Activated naive CD4-positive, alpha-beta T cell treated with anti-CD3 and anti-CD28 coated beads for 36 hours (primary cell): ENCODE measurements at places on chromosomes 2 and 18. TPM values are rescaled to one million over a fixed set of nuclear protein-coding genes. Genes with fewer than 3 reads are reported as not detected.

GRCh38 chr2:178070824-178071223 is 1.8 kb downstream of the PDE11A start:
- DNase-seq: no peak

- DNase-seq: no peak
These were observed 10.1 kb upstream of the ID2 start for GRCh38 chr2:8671802-8672201.

- DNase-seq: no peak
These were observed 27.3 kb upstream of the SPOPL start for GRCh38 chr2:138474100-138474825.

GRCh38 chr2:186629250-186629996 is 39.6 kb downstream of the ITGAV start:
- no peak for DNase-seq

- peak; percentile 30 for DNase-seq
These were observed 92.2 kb upstream of the TGFA start for GRCh38 chr2:70645733-70646419.

- DNase-seq: peak; percentile 52
These were observed 1.3 kb downstream of the LAPTM4A start for GRCh38 chr2:20050104-20050645.

Gene CNDP1
- total RNA-seq: not detected

Gene MAP2
- total RNA-seq: 0.20 TPM

Gene SIX3
- not detected for total RNA-seq

Gene WNT6
- not detected for total RNA-seq

Gene POTEI
- total RNA-seq: not detected
